Progenitor cell of endocrine pancreas (in vitro differentiated cells): ENCODE measurements at places on chromosomes 7 and 10. TPM values are rescaled to one million over a fixed set of nuclear protein-coding genes. Genes with fewer than 3 reads are reported as not detected.

- H3K4me3 ChIP-seq = no peak overlapping the region
- H3K27me3 ChIP-seq = no peaks in the 10 kb centered on the region
- peaks cover 2% of the 10 kb centered on the region for H3K36me3 ChIP-seq
- DNase-seq = no peak
Observed at GRCh38 chr10:94138391-94138790, 144.7 kb downstream of the PLCE1 start.

DNA sequence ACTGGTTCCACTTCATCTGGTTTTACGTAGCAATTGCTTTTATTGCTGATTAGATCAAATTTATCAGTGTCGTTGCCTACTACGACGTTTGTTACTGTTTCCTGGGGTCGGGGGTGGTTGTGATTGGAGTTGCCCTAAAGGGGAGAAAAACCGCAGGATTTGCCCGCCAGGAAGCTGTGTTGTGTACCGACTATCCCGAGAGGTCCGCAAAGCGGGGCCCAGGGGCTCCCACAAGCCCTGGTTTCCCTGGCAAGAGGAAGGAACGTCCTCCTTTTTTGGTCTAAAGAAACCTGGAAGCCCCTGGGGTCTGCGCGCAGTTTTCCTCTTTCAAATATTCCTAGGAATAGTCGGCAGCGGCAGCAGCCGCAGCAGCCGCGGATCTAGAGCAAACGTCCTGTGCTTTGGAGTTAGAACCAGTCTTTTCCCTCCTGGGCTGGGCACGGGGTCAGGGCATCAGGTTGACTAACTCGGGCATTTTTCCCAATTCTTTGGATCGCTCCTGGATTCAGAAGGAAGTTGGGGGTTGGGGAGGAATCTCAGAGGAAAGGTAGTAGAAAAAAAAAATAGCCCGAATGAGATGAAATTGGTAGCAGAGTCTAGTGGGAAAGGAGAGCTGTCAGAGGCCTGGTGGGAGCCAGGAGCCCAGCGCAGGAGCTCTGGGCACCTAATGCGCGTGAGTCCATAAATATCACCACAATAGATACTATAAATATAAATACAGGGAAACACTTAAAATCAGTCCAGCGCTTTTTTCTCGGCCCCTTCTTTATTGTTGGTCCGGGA, 4.6 kb downstream of the VAX1 start:
- H3K36me3 ChIP-seq = no peaks in the 10 kb centered on the region
- no peak for DNase-seq
- H3K4me3 ChIP-seq = peak overlapping the region; percentile 59

EBF3 gene
- 0.19 and 0.38 TPM in 2 replicates for total RNA-seq

FAM171A1 gene
- 75.6 and 86.1 TPM in 2 replicates for total RNA-seq

CDNF gene
- 1.3 and 2.3 TPM in 2 replicates for total RNA-seq

TUBB8 gene
- total RNA-seq = 0.71 and 0.77 TPM in 2 replicates

WASHC2C gene
- 51.8 and 61.0 TPM in 2 replicates for total RNA-seq
